ENCODE measurements at places on chromosomes 11 and 22. TPM values are rescaled to one million over a fixed set of nuclear protein-coding genes. Genes with fewer than 3 reads are reported as not detected.

DNA sequence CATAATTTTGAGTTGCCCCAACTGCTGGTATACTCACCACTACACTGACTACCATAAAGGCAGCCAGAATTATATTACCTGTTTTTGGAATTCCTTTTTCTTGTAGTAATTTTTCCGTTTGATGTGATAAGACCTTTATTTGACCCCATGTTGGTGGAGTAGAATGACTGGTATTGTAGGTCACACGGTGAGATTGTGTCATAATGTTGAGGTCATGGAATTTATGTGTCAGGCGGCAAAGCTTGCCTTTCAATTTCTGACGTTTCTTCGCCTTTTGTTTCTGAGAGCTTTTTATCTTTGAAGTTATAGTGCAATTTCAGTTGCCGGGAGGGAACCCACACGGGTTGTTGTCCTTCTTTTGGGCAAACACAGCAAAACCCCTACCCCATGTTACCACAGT is 13.0 kb downstream of the OR52K1 start:
- no peak for DNase-seq

Gene LMO2
- total RNA-seq, result 9.1 TPM

Gene GRM5
- 0.13 TPM for total RNA-seq

DNA sequence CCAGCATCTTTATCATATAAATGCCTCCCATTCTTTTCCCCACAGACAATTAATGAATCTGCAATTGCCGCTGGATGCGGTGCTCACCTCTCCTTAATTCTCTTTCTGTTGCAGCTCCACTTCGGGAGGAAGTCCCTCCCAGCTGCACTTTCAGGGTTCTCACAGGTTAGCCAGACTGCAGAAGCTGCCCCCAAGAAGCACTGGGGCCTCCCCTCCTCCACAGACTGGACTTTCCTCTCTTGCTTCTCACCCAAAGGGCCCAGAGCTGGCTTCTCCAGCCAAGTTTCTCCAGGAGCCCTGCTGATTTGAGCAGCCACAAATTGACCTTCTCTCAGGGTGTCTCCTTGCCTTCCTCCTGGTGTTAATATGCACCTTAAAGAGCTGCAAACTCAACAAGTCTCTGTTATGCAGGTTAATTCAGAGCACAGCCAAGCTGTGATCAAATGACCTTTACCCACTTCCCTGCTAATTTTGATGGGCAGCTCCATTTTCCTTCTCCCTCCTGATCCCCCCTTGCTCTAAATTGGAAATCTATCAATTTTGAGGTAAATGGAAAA is 298.9 kb downstream of the BUD13 start:
- DNase-seq, result no peak

GRCh38 chr11:105699203-105699602 is 89.3 kb downstream of the GRIA4 start:
- no peak for DNase-seq

DNA sequence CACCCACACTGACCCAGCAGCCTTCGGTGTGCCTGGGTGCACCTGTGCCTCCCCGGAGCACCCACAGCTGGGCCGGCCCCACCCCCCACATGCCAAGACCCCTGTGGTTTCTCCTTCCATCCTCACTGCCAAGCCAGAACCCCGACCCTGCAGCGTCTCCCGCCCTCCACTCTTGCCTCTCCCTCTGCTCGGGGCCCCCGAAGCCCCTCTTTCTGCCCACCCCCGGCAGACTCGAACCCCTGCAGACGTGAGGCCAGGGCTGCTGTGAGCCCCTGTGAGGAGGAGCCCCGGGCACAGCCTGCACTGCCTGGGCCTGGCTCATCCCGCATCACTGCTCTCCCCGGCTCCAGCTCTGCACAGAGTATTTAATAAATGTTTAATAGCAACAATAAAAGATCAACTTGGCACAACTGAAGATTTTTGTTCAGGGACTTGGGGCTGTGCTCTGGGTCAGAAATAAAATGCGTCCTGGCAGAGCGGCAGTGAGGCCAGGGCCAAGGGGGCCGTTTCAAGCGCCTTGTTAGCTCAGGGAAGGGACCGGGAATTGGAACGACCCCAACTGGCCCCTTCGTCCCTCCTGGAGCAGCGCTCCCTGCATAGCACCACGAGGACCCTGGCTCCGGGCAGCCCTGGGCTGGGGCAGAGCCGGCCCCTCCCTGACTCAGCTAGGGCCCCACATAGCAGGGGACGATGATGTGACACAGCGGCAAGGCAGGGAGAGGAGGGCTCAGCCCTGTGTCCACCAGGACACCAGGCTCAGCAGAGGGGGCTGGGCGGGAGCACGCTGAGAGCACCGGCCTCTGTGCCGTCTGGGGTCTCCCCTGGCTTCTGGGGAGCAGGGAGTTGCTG is 520.8 kb downstream of the BRD1 start:
- peak; percentile 30 for DNase-seq

DNA sequence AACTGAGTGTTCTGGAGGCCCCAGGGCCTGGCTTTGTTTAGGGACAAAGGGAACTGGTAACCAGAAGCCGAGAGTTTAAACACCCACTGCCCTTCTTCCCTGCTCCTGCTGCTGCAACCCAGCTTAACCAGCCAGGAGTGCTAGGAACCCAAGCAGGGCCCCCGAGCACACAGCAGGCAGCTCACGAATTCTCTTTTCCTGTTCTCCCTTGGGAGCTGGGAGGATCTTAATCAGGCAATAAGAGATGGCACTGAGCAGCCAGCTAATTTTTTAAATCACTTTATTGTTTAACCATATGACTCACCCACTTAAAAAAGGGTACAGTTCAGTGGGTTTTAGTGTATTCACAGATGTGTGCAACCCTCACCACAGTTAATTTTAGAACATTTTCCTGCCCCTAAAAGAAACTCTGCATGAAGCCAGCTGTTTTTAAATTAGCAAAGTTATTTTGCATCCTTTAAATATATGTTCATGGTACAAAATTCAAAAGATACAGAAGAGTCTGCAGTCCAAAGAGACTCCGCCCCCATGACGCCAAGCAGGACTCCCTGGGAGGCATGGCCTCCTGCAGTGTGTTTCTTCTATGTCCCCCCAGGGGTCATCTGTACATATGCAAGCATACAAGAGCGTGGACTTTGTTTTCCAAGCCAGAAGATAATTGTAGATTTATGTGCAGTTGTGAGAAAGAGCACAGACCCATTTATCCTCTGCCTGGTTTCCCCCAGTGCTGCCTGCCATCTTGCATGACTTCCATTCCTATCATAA is 18.9 kb upstream of the PPP6R3 start:
- peak; percentile 4 for DNase-seq

DNA sequence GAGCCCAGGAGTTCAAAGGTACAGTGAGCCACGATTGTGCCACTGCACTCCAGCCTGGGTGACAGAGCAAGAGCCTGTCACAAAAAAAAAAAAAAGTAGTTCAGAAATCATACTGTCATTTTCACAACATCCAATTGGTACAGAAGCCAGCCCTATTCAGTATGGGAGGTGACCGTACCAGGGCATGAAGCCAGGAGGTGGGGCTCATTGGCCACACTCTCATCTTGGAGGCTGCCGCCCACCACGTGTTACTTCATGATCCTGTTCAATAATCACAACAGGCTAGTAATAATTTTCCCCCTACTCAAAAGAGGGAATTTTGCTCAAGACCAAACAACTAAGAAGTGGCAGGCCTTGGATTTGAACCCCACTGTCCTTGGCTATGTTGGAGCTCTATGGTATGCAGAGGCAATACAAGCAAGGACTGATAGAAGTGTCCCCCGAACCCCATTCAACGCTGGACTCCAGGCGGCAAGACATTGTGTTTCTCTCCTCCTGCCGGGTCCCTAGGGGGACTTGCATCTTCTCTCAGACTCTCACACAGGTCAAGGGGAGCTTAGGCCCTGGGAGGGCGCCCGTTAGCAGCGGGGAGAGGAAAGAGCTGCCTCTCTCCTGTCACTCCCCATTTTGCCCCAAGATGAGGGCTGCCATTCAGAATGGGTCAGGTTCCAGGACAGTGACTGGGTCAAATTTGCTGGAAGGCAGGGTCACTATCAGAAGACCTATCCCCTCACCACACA is 40.2 kb upstream of the EMID1 start:
- no peak for DNase-seq

Gene RFPL1
- total RNA-seq, result not detected

Gene SRRD
- 23.2 TPM for total RNA-seq

DNA sequence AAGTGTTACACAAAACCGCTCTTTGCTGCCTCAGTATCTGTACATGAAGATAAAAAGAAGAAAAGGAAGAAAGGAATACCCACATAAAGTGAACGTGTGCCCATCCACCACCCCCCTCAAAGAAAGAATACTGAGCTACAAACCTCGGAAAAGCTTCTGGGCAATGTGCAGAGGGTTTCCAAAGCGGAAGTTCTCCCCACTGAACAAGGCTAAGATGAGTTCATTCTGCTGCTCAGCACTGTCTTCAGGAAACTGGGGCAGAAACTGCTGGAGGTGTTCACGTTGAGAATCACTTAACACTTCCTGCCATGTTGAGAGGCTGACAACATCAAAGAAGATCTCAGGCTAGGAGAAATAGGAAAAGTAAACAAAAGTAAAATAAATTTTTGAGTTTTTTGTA is 6.9 kb downstream of the NFRKB start:
- no peak for DNase-seq

GRCh38 chr11:57374966-57375365 is 6.0 kb downstream of the PRG3 start:
- DNase-seq, result no peak

GRCh38 chr11:105148241-105148640 is 8.7 kb upstream of the CARD18 start:
- no peak for DNase-seq

DNA sequence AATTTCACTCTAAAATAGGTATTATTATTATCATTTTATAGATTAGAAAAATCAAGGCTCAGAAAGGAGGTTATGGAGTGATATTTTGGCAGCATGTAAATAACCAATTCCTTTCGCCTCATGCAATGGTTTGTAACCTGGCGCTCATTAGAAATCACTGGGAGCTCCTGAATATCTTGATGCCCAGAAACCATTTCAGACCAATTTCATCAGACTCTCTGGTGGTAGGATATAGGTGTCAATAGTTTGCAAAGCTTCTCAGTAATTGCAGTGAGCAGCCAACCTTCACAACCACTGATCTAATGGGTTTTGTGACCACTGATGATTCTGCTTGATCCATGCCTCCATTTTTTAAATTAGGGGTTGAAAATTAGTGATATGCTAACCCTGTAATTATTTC is 57.8 kb upstream of the ZC3H12C start:
- no peak for DNase-seq

DNA sequence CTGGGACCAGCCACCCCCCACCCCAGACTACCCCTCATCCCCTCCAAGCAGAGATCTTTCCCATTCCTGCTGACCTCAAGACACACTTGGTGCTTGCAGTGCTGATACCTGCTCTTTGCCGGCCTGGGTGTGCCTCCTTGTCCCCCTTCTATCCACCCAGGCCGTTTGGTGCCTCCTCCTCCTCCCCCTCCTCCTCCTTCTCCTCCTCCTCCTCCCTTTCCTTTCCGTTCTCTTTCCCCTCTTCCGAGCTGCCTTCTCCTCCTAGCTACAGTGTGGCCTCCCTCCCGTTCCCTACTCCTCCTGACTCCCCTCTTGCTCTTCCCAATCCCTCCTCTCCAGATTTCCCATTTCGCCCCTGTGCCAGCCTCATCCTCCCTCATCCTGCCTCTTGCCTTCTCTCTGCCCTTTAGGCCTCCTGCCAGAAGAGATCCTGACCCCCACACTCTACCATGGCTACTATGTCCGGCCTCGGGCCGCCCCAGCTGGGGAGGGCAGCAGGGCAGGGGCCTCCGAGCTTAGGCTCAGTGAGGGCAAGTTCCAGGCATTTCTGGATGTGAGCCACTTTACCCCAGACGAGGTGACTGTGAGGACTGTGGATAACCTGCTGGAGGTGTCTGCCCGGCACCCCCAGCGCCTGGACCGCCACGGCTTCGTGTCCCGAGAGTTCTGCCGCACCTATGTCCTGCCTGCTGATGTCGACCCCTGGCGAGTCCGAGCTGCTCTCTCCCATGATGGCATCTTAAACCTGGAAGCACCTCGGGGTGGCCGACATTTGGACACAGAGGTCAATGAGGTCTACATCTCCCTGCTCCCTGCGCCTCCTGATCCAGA is 712 bp downstream of the HSPB2 start:
- peak; percentile 52 for DNase-seq

Gene SMIM38
- total RNA-seq, result not detected

DNA sequence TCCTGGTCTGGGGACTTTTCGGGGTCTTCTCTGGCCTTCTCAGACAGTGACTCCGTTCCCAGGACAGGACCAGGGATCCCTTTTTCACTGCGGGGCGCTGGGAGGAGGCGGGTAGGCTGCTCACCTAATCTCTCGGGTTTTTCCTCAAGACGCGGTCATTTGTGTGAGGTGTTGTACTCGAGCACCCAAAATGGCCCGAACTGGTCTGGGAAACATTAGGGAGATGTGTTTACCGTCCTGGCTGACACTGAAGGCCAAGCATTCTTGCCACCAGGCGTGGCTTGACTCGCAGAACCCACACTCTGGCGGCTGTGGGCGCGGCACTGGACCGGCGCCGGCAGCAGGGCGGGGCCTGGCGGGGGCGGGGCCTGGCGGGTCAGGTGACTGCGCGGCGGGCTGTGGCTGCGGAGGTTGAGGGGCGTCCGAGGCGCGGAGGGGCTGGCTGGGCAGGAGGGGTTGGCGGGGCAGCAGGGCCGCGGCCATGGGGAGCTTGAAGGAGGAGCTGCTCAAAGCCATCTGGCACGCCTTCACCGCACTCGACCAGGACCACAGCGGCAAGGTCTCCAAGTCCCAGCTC is at the start of gene SWAP70:
SWAP70 (plus strand) TSS at position 379 of the 577 bp plus-strand sequence; CDS start at position 482, 103 bp downstream.
- DNase-seq, result peak; percentile 94

Gene NXPE1
- total RNA-seq, result not detected

DNA sequence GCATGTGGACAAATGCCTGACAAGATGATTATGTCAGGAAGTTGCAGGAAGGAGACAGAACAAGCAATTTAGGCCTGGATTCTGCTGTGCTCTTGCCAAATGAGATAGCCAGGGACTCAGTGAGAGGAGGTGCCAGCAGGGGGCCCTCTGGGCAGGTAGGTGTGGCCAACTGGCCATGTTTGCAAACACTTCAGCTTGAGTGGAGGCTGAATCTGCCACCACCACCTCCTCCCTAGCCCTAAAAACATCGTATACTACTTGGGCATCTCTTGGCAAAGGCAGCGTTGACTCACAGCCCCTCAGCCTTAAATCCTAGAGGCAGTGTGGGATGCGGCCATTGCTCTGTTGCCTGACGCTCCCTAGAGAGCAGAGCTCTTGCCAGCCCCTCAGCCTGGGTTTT is 95.1 kb upstream of the PLET1 start:
- peak; percentile 46 for DNase-seq

Gene SLC43A1
- 5.4 TPM for total RNA-seq

- no peak for DNase-seq
Measured at GRCh38 chr11:8809939-8810539, 101.0 kb upstream of the AKIP1 start.

DNA sequence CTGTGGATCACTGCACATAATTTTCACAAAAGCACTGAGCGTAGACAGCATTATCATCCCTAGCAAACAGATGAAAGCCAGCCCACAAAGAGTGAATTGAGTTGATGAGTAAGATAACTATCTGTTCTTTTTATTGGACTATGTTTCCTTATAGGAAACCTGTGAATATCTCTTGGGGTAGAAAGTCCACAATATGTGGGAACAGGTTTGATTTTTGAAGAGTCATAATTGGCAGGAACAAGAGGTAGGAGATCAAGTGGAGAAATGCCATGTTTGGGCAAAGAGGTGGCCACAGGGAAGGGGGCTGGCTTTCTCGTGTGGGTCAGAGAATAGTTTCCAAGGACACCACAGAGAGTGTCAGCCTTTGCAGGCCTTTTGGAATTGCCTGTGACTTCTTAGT is 23.9 kb downstream of the OR51E2 start:
- DNase-seq, result no peak

Measured in Right ventricle myocardium superior (tissue), 1 donor.